ENCODE measurements at places on chromosomes 6 and 20.

DNA sequence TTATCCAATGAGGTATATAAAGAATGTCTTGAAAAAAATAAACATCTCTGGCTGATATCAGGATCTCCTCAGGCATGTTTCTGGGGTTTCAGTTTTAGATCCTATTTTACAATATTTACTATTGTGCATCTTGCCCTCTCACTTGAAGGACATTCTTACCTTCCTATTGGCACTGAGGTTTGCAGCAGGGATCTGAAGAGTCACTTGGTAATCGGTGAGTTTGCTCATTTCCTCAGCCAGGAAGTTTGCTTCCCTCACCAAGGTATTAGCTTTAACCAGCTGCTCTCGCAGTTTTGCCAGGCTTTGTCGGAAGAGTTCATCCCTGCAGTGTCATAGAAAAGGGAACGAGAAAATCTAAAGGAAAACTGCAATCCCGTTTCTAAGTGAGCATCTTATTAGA, 101.9 kb upstream of the NUP153 start:
- ATAC-seq = no peak

DNA sequence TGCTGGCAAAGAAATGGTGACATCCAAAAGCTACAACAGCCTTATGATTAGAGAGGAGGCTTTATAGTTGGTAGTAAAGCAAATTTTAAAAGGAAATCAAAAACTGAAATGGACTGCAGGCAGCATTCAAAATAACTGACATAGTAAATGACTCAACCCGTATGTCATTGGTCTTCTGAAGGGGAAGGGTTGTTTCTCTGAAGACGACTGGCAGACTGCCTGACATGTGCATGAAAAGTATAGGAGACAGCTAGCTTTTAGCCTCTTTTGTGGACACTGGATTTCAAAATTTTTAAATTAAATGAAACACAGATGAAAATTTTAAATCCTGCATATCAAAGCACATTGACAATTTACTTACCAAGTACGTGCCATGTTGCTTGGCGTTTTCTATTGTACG, 90.7 kb downstream of the TRMT6 start:
- no peak for ATAC-seq

- no peak for ATAC-seq
Measured at GRCh38 chr20:4009309-4009708, 6.0 kb downstream of the RNF24 start.

DNA sequence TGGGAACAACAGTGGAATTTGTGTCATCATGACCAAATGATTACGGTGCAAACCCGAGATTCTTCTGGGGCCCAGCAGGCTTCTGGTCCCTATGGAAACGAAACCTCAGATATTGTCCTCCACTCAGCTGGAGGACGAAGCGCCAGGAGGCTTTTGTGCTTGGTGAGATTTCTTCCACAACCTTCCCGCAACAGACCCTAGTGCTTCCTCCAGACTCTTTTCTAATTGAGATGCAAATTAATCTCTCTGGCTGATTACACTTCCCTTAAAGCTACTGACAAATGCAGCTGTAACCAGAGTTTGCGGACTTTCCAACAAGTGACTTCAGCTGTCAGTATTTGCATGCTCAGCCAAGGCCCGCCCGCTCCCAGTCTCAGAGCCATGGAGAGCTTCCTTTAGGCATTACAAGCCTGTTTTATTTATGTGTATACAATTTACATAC, 96.0 kb downstream of the INSM1 start:
- ATAC-seq = peak; percentile 86

DNA sequence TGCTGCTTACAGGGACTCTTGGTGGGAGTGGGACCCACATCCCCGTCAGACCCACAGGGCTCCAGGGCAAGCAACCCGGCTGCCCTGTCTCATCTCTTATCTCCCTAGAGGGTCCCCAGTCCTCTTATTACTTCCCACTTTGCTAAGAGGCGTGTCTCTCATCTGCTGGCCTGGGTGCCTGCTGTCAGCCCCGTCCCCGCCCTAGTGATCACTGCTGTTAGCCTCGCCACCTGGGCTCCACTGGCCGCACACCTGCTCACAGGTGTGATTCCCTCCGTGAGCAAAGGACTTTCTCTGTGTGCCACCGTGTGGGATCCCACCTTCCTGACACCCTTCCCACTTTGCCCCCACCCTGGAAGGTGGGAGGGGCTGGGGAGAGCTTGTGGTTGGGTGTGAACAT, 57.6 kb downstream of the TCP11 start:
- ATAC-seq = no peak

Data from motor neuron (in vitro differentiated cells).